Activated T-helper 1 cell treated with anti-CD3 and anti-CD28 coated beads, Interleukin-12 subunit alpha, Interleukin-12 subunit beta, Interleukin-2, Interleukin-4 antibody, amounts not matched to agents 30 ng/mL and 10 ng/mL and 1 ng/mL, durations not matched to agents 14 hours and 24 hours and 36 hours (primary cell): ENCODE measurements at places on chromosomes 7 and 10. TPM values are rescaled to one million over a fixed set of nuclear protein-coding genes. Genes with fewer than 3 reads are reported as not detected.

GSTO2 gene
- 1.1 and 1.2 TPM in 2 replicates for total RNA-seq

EPDR1 gene
- total RNA-seq, result 0.34 TPM in 1 of 2 replicates, not detected in the other

METTL27 gene
- total RNA-seq, result 1.2 and 1.8 TPM in 2 replicates

NAT16 gene
- 0.08 TPM in 1 of 2 replicates, not detected in the other for total RNA-seq

GCK gene
- 1.9 and 2.4 TPM in 2 replicates for total RNA-seq

CTAGE8 gene
- total RNA-seq, result 1.3 and 2.0 TPM in 2 replicates

KCNH2 gene
- total RNA-seq, result 0.20 and 0.49 TPM in 2 replicates

MYPN gene
- total RNA-seq, result not detected in 2 replicates
